ENCODE measurements at places on chromosomes 3 and 15.

DNA sequence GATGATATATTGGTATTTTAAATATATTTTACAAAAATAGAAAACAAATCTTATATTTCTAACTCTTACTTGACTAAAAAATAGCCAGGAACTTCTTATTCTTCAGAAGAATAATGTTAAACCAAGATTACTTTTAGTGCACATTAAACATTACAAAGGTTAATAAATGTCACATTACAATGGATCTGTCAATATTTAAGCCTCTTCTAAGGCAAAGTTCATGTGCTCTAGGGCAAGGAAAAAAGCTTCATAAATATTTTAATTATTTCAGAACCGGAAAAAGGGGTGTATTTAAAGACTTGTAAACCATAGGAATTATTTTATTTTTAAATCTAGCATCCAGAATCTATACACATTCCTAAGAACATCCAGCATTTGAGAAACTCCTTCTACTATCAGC lies 166.9 kb upstream of the ROBO2 start:
- DNase-seq, result no peak

GRCh38 chr3:8621872-8622271 lies 22.7 kb downstream of the SSUH2 start:
- DNase-seq, result no peak

- no peak for DNase-seq
These were observed 30.0 kb downstream of the ZDHHC23 start for GRCh38 chr3:113977822-113978221.

- DNase-seq, result peak; percentile 23
These were observed 830 bp downstream of the MAP2K5 start for GRCh38 chr15:67543348-67543718.

DNA sequence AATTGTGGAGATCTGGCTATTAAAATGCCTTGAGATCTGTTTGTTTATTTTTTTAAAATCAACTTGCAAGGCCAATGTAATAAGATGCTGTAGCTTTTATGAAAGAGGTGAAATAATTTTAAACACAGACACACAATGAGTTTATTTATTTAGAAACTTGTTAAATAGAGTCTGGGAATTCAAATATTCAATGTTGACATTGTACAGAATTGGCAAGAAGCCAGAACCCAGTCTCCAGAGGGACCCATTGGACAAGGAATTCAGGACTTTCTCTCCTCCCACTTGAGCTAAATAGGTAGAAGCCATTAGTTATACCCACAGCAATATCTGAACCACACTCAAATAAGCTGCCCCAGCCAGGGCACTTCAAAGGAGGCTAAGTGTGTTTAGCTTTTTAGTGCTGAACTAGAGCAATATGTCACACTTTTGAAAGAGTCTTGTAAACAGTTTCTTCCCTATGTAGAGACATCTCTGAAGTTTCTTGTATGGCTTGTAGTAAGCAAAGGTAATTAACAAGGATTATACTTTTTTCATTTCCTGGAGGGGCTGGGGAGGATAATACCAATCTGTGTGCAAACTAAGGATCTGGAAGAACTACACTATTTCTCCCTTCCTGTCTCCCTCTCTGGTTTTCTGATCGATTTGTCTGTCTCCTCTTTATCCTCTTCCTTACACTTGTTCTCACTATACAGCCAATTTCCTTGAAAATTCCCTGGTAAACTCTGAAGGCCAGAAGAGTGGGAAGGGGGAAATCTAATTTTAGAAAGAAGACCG lies 6.0 kb downstream of the MECOM start:
- DNase-seq, result no peak

DNA sequence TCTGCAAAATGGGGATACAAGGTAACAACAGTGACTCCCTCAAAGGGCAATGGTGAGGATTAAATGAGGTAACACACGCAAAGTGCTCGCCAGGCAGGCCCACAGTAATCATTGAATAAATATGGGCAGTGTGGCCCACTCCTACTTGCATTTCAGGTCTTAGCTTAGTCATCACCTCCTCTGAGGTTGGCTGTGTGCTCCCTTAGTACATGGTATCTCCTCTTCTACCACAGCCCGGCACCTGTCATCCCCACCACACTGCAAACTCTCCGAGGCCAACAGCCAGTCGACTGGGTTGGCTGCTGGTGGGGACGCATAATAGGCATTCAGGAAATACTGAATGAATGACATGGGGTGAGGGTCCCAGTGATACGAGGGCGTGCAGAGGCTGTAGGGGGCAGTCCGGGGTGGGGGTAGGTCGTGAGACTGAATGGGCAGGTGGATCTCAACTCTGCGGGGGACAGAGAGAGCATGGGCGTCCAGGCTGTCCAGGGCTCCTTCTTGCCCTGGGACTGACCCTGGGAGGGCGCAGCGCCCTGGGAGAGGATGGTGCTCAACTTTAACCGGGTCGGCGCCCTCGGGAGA lies 375 bp upstream of the MYZAP start:
- DNase-seq, result no peak

DNA sequence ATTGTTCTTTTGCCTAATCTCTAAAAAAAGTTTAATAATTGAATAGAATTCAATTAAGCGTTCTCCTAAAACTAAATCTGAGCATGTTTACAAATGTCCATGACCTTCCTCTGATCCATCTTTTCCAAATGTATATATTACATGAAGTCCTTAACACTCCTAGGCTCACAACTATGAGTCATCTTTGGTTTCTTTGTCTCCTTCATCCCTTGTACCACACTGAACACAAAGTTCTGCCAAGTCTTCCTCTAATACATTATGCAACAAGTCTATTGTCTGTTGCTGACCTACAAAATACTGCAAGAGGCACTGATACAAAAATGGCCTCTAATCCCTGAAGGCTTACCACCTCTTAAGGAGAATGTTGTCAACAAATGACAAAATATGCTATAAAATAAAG lies 550.2 kb downstream of the PYDC2 start:
- no peak for DNase-seq

DNA sequence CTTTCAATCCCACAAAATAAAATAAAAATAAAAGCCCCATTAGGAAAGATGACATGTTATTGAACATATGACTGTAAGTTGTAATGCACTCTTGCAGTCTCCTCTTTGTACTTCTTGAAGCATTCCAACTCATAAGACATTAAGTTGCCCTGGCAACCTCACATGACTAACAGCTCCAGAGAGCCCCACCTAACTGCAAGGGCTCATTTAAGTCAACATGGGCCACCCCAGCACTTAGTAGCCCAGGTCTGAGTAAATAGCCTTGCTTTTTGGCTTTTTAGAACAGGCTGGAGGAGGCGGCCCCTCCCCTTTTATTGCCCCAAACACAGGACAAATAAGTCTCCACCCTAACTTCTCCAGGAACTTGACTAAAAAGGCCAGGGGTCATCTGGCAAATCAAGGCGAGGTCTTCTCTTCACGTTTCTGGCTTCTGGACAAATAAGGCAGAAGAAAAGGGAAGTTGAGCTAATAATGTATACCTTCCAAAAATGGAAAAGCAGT lies 135.1 kb downstream of the TMCO5A start:
- DNase-seq, result peak; percentile 18

DNA sequence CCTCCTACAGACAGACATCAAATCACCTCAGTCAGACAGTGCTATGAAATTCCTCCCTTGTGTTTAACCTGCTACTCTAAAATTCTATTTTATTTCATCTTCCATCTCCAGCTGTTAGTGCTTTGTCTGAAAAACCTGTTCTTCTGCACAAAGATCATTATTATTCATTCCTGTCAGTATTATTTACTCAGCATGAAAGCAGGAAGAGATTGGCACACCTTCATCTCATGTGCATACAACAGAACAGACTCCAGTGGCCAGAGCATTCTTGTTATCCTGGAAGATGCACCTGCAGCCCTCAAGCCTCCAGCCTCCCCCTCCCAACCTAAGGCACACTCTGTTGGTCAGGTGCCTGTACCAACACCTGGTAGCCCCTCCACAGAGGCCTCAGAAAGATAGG lies 1.8 kb upstream of the ROPN1B start:
- DNase-seq, result no peak

DNA sequence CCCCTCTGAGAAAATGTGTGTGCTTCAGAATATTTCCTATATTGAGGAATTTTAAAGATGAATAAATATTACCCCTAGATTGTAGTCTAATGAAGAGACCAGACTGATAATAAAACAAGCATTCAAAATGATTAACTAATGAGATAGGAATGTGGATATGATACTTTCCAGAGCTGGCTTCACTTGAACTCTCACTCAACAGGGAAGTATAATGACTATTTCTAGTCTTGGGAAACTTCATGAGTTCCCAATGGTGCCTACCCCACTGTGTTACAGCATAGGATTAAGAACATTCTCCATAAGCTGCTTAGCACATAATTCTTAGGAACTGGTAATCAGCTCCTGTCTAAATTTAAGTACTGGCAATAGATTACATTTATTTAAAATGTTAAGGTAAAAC lies 261.5 kb upstream of the ZNF385D start:
- peak; percentile 2 for DNase-seq

GRCh38 chr3:43207628-43208085 lies 78.7 kb upstream of the SNRK start:
- DNase-seq, result no peak

GRCh38 chr3:72177075-72178050 lies 392.4 kb upstream of the PROK2 start:
- DNase-seq, result peak; percentile 70

DNA sequence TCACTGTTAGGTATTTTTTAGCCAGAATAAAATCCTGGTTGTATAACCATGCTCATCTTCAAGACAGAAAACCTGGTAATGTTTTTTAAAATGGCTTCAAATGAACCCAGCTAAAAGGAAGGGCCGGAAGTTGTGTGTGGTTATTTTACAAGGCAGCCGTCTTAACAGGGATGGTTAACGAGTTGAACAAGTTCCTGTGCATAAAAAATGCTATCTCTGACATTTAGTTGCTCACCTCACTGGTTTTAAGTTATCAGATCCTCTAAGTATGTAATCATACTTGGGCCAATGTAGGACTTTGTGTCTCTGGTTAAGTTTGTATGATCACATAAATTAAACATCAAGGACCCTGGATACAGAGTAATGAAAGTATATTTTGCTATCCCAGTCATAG lies 2.1 kb downstream of the ATP11B start:
- DNase-seq, result peak; percentile 16

DNA sequence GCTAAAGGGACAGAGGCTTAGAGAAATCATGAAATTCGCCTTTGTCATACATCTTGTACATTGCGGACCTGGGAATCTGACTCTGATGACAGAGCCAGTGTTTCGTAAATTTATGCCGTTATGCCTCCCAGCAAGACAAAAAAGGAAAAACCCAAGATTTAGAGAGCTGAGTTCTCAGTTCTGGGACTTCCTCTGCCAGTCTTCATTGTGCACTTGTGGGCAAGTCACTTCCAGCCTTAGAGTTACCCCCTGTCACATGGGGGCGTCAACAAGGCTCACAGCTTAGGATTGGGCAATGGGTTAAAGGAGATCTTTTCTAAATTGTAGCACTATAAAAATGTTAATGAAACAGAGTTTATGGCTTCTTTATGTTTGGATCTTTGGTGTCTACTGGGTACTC lies 41.9 kb upstream of the MITF start:
- DNase-seq, result no peak

GRCh38 chr3:122493296-122493695 lies 21.4 kb downstream of the KPNA1 start:
- peak; percentile 24 for DNase-seq

DNA sequence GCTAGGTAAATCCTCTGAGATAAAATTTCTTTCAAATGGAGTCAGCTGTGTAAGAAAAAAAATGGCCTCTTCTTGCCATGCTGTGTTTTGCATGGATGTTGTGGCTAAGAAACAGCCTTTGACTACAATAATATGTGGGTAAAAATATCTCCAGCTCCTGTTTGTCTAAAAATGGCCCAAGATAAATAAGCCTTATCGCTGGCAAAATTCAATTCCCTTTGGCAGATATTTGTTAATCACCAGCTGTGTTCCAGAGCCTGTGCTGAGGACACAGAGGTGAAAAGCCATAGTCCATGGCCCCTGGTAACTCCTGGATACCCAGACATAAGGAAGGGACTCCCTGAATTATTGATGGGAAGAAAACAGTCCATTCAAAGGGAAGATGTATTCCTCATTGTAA lies 15.3 kb upstream of the RAMAC start:
- no peak for DNase-seq

DNA sequence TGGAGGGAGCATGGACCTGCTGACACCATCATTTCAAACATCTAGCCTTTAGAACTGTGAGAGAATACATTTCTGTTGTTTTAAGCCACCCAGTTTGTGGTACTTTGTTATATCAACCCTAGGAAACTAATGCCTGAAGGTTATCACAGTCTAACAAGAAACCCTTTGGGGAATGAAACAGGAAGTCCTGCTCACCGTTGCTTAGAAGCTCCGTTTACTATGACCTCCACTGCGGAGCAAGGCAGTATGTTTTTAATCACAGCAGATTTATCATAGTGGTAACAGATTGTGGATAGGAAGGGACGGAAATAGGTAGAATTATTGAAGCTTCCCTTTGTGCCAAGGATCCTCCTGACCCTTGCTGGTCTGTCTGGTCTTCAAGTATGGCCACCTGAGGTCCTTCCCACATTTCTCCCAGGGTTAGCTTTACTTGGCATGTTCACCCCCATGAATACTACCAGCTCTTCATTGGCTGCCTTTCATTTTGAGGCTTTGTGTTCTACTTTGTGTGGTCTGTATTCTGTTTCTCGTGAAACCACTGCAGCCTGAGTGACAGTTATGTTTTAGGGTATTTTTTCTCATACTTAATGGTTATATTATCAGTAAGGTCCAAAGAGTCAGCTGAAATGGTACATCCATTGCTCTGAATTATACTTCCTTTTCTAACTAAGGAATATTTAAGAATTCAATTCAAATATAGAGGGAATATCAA lies 201.6 kb downstream of the CHST2 start:
- DNase-seq, result no peak

DNA sequence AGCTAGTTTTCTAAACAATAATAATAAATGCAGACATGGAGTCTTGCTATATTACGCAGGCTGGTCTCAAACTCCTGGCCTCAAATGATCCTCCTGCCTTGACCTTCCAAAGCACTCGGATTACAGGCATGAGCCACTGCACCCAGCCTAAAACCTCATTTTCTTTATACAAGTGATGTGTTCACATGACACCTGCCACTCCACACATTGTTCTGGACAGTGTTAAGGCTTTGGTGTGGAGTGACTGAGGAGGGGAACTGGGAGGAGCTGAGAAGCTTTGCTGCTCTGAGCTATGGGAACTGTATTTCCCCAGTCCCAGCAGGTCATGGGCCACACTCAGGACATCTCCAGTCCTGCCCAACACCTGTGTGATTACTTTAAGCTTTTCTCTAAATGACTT lies 380.0 kb downstream of the LRTM1 start:
- no peak for DNase-seq
